ENCODE measurements at places on chromosomes 1 and 21.

- no peak for DNase-seq
These were observed 21.8 kb downstream of the LRRC3 start for GRCh38 chr21:44477131-44477530.

DNA sequence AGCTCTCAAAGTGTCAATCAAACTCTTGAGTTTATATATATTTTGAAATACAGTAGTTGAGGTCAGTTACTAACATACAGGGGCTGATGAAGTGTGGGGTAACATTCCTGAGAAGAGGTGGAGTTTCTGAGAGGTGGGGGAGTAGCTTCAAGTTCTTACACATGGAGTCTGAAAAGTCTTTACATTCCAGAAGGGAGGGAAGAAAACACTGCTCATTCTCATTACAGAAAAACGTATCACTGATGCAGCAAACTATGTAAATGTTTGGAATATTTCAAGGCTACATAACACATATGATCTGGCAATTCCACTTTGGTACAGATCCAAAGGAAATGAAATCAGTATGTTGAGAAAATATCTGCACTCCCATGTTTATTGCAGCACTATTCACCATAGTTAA, 1065.8 kb upstream of the B3GALT2 start:
- no peak for DNase-seq

- no peak for DNase-seq
These were observed 106.2 kb downstream of the TOMM20 start for GRCh38 chr1:235022341-235022980.

DNA sequence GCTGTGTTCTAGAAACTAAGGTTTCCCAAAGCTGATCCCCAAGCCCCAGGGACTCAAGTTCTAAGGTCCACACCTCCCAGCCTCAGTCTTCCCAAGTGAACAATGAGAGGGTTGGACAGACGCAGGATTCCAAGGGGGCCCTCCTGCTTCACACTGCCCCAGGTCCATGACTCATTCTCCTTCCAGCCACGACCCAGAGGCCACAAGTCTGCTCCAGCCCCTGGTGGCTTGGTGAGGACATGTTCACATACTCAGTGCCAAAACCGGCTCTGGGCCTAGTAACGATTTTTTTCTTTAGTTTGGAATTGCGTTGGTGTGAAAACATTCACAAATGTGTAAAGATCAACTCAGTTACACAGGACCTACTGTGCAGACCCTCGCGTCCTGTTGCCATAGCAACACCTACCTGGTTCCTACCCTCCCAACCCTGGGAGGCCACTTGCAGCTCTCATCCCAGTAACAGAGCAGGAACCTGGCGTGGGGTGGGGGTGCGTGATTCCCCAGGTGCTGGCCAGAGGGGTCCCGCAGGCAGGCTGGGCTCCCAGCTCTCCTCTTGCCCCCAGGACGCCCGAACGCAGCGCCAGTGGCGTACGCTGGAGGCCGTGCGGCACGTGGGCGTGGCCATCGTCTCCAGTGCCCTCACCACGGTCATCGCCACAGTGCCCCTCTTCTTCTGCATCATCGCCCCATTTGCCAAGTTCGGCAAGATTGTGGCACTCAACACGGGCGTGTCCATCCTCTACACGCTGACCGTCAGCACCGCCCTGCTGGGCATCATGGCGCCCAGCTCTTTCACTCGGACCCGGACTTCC, 57.0 kb downstream of the DISP3 start:
- DNase-seq = no peak

- no peak for DNase-seq
These were observed 7.7 kb downstream of the CSRP1 start for GRCh38 chr1:201499191-201499590.
